MM.1S (cell line): ENCODE measurements at places on chromosomes 7 and 10.

- no peak for DNase-seq
Measured at GRCh38 chr7:88363249-88363648, 56.6 kb upstream of the STEAP4 start.

DNA sequence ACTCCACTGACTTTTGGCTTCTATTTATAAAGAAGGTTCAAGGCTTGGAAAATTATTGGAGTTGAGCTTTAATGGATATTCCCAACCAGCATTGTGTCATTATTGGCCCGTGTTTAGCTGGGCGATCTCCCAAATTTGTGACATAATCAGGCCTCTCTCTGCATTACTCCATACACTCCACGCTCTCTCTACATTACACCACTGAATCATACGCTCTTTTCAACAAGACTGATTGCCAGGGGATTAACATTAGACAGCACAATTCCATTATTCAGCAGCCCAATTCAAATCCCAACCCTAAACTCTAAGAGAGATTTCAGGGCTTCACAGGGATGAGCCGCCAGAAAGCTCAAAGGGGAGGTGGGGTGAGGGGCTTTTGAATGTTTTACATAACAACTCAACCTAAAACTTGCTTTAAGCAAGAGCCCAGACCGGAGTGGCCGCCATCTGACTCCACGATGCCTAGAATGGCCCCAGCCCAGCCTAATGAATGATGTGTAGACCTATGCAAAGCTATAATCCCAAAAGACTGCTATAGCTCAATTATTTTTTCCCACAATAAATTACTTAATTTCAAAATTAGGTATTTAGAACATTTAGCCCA lies 61.8 kb downstream of the FGFR2 start:
- no peak for DNase-seq

DNA sequence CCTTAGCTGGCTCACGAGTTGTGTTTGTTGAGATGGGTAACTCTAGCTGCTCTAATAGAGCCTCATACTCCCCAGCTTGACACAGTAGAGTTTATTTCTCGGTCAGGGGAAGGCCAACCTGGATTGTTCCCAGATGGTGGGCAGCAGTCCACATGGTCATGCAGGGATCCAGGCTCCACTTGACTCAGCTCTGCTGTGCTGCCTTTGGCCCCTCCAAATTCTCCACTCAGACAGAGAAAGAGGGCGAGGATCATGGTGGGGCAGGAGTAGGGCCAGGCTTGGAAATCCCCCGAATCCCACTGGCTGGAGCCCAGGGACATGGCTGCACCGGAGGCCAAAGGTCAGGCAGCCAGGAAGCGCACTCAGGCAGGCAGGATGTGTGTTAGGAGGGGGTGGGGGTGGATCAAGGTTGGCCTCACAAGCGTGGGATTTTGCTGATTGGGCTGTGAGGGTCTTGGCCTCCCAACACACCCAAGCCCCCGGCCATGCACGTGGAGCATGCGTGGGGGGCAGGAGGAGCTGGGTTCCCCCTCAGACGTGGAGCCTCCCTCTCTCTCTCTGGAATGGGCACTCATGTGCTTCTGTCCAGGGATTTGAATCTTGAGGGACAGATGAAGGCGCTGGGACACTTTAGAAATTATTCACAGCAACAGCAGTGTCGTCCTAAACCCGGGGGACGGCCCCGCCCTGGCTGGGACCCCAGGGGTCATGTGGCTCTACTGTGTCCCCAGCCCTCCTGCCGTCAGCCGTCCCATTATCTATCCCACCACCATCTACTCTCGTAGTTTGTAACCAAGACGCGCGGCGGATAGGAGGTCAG lies 44.8 kb downstream of the PDGFA start:
- DNase-seq: no peak

DNA sequence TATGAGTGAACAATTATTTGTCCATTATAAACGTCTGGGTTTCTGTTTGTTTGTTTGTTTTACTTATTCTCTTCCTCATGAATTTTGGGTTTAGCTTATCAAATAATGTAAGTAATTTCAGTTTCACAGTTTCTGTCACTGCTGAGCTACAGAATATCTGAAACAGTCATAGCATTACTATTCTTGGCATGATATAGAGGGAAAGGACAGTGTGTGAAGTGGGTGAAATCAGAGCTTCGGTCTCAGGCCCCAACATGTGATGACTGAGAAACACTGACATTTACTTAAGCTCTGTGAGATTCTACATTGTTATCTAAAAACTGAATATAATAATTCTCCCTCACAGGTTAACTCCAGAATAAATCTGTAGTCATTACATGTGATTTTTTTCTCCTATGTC lies 8.8 kb upstream of the OR6V1 start:
- DNase-seq: peak; percentile 19

- DNase-seq: no peak
Measured at GRCh38 chr10:17225808-17226207, 2.2 kb upstream of the VIM start.

DNA sequence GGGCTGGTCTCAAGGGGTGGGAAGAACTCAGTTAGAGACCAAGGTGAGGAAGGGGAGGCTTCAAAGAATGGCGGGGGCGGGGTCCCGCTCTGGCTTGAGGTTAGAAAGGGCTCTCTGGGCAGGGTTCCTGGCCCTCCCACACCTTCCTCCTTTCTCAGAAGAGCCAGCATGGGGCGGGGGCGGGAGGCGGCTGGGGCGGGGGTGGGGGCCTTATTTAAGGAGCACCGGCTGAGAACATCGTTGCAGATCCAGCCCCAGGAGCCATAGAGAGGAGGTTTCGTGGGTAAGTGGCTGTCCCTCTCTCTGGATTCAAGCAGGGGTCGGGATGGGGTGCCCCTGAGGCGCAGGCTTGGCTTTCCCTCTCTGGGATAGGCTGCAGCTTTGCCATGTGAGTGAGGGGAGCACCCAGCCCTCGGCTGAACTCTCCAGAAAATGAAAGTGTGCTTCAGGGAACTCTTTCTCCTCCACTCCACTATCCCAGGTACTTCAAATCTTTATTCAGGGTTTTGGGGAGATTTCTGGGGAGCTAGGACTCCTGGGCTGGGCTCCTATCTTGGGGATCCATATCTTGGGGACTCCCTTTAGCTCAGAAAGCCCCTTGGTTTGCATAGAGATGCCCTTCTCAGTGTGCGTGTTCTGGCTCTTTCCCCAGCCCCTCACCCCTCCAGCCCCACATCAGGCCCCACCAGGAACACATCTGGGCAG lies 3.3 kb upstream of the CUEDC2 start:
- no peak for DNase-seq

- DNase-seq: peak; percentile 80
Measured at GRCh38 chr7:137606061-137606674, 240.6 kb downstream of the DGKI start.

DNA sequence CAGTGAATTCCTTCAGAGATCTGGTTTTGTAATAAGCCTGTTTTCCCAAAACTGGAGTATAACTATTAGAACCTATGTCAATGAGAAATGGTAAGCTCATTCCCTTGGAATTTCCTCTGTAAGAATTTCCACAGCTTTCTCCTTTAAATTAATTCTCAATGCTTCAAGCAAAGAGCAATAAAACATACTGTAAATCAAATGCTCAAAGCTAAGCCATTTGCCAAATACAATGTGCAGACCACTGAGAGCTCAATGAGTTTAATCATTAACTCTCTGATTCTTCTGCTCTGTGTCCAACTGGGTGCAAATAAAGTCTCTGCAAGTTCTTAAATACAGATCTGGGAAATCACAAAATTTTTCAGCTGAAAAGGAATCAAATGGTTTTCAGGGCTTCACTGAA lies 227.6 kb upstream of the IMMP2L start:
- DNase-seq: no peak

DNA sequence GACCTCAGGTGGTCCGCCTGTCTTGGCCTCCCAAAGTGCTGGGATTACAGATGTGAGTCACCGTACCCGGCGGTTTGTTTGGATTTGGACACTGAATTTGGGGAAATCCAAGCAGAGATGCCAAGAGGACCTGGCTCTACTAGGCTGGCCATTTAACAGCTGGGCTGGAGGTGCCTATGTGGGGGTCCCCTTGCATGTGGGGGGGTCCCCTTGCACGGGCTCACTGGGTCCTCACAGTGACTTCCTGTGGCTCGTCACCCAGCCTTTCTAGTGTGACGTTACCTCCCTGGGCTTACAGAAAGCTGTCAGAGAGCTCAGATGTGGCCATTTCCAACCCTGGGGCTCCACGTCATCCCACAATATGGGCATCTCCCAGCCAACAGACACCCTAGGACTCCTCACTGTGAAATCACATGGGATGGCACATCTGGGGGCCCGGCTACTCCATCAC lies 49.3 kb upstream of the GNA12 start:
- DNase-seq: no peak

- no peak for DNase-seq
Measured at GRCh38 chr7:120014925-120015465, 258.0 kb upstream of the KCND2 start.

DNA sequence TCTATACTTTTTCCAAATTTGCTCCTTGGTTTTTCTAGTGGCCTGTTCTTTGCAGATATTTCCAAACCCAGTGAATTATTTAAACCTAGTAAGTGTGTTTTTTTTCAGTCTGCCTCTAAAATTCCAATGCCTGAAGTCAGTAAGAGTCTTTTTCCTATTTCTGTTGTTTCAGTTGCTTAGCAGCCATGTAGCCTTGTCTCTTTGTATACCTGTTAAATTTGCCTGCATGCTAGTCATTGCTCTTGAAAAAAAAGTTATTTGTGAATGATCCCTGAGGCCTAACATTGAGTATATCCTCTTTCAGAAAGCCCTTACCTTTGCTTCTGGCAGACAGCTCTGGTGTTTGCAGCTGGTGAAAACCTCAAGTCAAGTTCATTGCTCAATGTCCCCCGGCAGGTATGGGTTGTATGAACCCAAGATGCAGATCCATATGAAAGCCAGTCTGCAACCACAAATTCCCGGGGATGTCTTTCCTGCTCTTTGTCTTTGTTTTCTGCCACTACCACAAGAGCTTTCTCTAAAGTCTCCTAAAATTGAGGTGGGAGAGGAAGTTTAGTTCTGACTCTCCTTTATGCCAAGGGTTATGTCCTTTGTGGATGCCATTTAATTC lies 35.7 kb downstream of the CH25H start:
- no peak for DNase-seq

GRCh38 chr10:3347413-3348182 lies 175.0 kb upstream of the PITRM1 start:
- DNase-seq: no peak

GRCh38 chr7:38728145-38728544 lies 97.0 kb upstream of the AMPH start:
- no peak for DNase-seq

- no peak for DNase-seq
Measured at GRCh38 chr7:142890874-142891485, 5.4 kb upstream of the TRPV6 start.

DNA sequence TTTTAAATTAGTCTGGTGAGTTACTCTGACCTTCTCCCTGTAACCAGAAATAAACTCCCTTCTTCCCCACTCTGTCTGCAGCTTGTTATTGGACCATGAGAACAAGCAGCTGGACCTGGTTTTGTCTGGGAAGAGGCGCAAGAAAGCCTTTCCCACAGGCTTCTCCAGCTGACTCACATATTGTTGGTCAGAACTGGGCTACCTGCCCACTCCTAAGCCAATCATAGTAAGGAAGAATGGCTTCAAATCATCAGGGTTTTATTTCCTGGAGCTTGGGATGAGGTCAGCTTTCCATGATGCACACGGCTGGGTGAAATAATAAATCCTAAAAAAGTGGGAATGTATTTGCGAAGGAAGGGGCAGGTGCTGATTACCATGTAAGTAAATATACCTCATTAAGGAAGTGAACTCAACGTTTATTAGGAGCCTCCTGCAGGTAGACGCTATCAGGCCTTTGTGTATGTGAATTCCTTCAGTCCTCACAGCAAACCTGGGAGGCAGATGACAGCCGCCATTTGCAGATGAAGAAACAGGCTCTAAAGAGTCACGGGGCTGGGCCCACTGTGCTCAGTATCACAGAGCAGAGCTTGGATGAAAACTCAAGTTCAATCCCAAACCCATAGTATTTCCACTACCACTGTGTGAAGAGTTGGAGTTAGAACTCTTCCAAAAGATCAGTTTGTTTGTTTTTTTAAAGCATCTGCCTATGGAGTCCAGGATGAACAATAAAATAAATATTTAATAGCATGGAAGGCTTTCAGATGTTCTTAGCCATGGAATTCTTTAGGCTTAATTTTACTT lies 32.8 kb downstream of the IL15RA start:
- no peak for DNase-seq

GRCh38 chr10:80509403-80510161 lies 28.1 kb upstream of the SH2D4B start:
- DNase-seq: no peak

DNA sequence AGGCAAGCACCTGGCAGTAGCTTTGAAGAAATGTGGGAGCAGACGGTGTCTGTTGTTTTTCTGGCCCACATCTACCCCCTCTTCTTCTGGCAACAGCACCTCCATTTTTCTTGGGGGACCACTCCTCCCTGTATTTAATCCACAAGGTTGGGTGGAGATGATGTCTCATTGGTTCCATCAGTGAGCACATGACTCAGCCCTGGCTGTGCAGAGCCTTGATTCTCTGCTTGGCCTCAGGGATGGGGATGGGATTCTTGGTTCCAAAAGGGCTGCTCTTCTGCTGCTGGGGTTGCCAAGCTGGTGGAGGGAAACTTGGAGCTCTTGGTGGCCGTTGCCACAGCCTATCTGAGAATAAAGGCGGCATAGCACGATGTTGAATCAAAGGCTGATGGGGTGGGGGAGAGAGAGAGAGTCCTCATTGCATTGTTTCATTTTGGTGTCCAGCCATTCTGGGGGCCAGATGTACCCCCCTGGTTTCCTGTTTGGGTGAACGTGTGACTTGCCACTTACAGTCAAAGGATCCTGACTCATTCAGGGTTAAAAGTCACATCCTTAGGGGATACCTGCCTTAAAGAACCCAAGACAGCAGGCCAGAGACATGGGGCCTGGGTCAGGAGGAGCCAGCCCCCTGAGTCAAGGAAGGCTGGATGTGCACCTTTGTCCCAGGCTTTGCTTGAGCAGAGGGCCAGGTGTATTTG lies 25.9 kb downstream of the GRK5 start:
- DNase-seq: no peak

- no peak for DNase-seq
Measured at GRCh38 chr10:130935897-130936550, 375.5 kb downstream of the TCERG1L start.

DNA sequence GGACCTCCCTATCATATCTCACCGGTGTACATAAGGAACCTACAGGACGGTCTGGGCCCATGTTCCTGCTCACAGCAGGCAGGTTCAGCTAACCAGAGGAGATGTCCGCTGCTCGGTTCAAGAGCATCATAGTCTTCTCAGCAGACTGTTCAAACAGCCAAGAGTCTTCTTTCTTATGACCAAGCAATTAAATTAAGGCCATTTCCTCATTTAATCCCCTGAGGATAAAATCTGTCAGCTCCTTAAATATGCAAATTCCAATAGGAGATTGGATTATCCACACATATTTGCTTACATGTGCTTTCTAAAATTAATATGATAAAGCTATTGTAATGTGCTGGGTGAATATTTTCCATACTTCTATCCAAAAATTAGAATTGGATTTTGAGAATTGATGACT lies 59.7 kb downstream of the LMBR1 start:
- no peak for DNase-seq

- DNase-seq: no peak
Measured at GRCh38 chr7:69335331-69335730, 262.9 kb upstream of the AUTS2 start.

- DNase-seq: no peak
Measured at GRCh38 chr10:14800397-14800796, 25.7 kb upstream of the FAM107B start.
